Purkinje cell (primary cell): ENCODE measurements at places on chromosomes 2 and 18. TPM values are rescaled to one million over a fixed set of nuclear protein-coding genes. Genes with fewer than 3 reads are reported as not detected.

Gene SLC23A3
- polyA plus RNA-seq: not detected in 2 replicates

Gene CRACDL
- polyA plus RNA-seq: 0.27 and 7.3 TPM in 2 replicates

Gene PIK3C3
- polyA plus RNA-seq: 71.1 and 95.2 TPM in 2 replicates

Gene NEU4
- polyA plus RNA-seq: not detected in 2 replicates

Gene HOXD11
- polyA plus RNA-seq: not detected in 2 replicates

Gene CRYGA
- not detected in 2 replicates for polyA plus RNA-seq

Gene KCNK3
- 0.16 and 0.39 TPM in 2 replicates for polyA plus RNA-seq

Gene CRYGC
- not detected in 2 replicates for polyA plus RNA-seq

Gene LINC00305
- polyA plus RNA-seq: not detected in 2 replicates

Gene SLC66A2
- 5.1 and 6.9 TPM in 2 replicates for polyA plus RNA-seq

Gene TUBB8B
- not detected in 2 replicates for polyA plus RNA-seq

Gene ZNF396
- 2.4 and 3.0 TPM in 2 replicates for polyA plus RNA-seq

Gene RAB6D
- polyA plus RNA-seq: 0.24 and 1.7 TPM in 2 replicates

Gene LNPK
- 42.4 and 54.5 TPM in 2 replicates for polyA plus RNA-seq
